ENCODE measurements at places on chromosomes 2 and 18.
A peak's percentile ranks its signal among the peaks of the same experiment; 100 is the strongest.

DNA sequence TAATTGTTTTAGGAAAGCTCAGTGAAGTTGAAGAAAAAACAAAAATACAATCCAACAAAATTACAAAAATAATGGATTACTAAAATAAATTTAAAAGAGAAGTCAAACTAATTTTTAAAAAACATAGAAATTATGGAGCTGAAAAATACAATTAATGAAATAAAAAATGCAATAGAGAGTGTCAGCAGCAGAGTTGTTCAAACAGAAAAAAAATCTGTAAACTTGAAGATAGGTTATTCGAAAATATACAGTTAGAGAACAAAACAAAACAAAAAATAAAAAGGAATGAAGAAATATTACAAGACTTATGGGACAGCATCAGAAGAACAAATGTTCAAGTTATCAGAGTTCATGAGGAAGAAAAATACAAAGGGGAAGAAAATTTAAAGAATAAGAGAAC, 114.7 kb downstream of the GULP1 start:
- no peak for DNase-seq

- no peak for DNase-seq
These were observed 33.8 kb upstream of the STK17B start for GRCh38 chr2:196205011-196205766.

DNA sequence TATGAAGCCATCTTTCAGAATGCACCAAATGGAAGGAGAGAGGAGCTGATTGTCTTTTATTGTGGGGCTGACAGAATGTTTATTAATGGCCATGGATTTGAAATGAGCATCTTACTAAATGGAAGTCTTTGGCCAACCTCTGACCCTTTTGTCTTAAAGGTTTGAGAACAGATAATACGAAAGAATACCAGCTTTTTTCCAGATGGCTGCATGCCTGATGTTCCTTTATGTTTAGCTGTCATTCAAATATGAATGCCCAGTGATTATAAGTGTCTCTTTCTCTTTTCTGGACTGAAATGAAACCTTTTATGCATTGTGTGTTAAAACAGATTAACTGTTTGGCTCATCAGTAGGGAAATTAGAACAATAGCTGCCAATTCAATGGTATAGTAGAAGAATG, 46.0 kb downstream of the PARD3B start:
- DNase-seq = no peak

DNA sequence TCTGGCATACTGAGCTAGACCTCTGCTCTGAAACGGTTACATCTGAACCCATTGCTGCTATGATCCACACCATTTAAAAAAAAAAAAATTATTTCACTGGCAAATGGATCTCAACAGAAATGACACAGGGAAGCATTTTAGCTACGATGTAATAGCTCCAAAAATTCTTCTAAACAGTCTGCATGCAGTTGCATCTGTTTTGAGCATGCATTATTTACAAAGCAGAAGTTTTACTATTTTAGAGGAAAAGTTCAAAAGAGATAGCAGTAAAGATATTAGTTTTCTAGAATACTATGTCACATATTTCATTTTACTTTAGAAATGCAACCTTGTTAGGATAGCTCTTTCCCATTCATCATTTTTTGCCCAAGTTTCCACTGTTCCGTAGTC, 265.7 kb downstream of the MEIS1 start:
- no peak for DNase-seq

DNA sequence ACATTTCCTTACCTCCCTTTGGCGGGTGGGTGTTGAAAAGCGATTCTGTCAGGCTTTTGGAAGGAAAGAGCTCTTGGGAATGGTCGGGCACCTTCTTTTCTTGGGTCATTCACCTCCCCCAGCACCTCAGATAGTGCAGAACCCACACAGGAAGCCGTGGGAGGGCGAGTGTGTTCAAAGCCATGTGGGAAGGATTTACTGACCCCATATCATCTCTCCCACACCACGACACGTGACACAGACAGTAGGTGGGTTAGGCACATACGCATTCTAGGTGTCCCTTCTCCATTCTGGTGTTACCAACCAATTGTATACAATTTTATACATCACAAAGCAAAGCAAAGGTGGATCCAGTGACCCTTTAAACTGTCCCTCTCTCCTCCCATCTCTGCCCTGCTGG, 263.7 kb upstream of the REV1 start:
- DNase-seq = no peak

- no peak for DNase-seq
These were observed 159.2 kb downstream of the BCL2 start for GRCh38 chr18:63160172-63160995.

DNA sequence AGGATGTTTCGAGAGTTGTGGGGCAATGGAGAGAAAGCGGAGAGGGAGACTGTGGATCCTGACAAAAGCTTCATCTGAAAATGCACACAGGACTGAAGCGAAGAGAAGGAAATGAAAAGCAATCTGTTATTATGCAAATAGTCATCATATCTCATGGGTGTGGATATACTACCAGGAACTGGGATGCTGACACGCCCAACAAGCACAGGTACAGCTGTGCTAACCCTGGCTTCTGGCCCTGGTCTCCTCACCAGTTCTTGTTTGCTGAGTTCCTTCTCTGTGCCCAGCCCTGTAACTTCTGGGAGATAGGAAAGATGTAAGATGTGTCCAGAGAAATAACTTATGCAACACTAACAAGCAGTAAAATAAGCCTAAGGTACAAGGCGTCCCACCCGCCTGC, 358.8 kb downstream of the CMPK2 start:
- no peak for DNase-seq

DNA sequence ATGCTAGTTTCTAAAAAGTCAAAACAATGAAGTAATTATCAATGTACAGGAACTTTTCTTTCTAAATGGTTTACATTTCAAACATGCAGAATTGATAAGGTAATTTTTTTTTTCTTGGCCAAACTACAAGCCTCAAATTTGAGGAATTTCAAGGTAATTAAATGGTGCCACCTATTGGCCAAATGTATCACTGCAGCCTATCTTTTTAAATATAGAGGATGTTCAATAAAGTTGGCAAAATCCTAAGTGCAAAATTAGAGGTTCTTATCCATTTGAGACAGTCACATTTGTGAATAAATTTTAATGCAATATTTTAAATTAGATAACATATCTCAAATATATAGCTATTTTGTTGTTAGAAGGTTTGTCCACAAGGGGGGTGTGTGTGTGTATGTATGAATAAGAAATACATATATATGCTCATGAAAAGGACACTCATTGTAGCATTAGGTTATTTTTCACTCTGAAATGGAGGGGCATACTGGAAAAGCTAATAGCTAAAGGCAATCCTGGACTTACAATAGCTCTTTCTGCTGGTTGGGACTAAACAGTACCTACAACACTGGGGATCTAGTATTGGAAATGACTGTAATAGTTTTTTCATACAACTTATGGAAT, 26.2 kb downstream of the MMADHC start:
- DNase-seq = peak; percentile 22

DNA sequence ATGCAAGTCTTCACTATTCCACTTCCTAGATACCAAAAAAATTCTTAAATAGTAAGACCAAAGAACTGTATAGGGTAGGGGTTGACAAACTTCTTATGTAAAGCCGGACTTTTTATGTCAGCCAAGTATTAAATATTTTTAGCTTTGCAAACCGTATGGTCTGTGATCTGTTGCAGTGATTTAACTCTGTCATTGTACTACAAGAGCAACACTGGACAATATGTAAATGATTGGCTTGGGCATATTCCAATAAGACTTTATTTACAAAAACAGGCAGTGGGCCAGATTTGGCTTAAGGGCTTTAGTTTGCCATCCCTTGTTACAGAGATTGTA, 48.0 kb downstream of the MGAT5 start:
- DNase-seq = no peak

- no peak for DNase-seq
These were observed 279.0 kb downstream of the SRBD1 start for GRCh38 chr2:45332094-45332493.

GRCh38 chr18:65363011-65363410, 387.8 kb upstream of the CDH7 start:
- no peak for DNase-seq

- no peak for DNase-seq
These were observed 90.3 kb downstream of the RNF144A start for GRCh38 chr2:7007488-7007845.

GRCh38 chr2:240229603-240230235, 89.3 kb upstream of the OTOS start:
- no peak for DNase-seq

- no peak for DNase-seq
These were observed 1.2 kb downstream of the PIEZO2 start for GRCh38 chr18:11147962-11148679.

Data from GM10248 (cell line).